ENCODE measurements at places on chromosomes 5 and 9.

GRCh38 chr5:150846654-150847333, 473 bp downstream of the IRGM start:
- DNase-seq: no peak

- no peak for DNase-seq
These were observed 32.2 kb upstream of the PAM start for GRCh38 chr5:102722931-102723330.

DNA sequence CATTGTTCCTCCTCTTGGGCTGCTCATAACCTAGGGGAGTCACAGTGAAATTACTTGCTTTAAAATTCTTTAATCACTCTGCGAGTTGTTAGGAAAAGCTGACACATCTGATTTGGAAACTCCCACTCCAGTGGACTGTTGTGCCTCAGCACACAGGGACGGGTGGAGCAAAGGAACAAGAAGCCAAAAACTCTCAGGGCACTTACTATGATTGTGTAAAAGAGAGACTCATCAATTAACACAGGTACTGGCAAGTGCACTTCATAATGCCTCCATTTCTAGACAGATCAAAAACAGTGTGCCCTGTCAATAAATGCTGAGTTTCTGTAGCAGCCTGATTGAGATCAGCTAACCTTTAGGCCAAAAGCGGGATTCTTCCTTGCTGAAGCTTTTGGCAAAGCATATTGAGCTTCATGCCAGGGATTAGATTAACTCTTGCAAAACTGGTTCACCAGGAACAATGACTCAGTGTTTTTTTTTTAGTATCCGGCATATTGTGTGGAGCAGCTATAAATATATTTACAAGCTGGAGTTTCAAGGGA, 55.9 kb downstream of the TMC1 start:
- DNase-seq: no peak

- peak; percentile 23 for DNase-seq
These were observed 207.0 kb downstream of the AOPEP start for GRCh38 chr9:94933511-94933828.

DNA sequence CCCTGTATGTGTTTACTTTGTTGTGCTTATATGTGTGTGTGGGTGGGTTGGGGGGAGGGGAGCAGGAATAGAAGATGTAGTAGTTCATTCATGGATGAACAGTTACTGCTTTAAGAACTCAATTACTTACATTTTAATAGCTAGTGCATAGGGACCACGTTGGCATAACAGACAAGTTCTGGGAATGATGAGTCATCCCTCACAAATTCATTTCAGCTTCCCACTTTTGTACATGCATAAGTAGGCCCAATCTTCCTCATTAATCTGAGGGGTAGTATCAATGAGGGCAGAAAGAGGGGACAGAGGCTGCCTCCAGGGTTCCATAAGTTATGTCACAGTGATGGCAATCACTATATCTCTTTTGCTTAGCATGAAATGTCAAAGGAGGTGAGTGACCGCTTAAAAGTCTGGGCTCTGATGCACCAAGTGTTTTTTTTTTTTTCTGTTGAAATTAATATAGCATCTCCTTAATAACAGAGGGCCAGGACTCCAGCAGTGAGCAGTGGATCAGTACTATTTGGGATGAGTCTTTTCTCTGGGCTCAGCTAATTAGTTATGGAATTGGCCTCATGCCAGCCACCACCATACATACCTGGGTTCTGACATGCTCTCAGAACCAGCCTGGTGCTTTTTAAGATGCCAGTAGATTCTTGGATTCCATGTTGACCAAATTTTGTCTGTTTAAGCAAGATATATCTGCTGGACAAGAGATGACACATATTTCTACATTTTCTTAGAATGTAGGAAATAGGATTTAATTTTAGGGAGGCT, 37.1 kb downstream of the PRDM6 start:
- DNase-seq: no peak

GRCh38 chr9:32128546-32128945, 255.9 kb upstream of the ACO1 start:
- no peak for DNase-seq

GRCh38 chr9:5043381-5043780, 58.3 kb downstream of the JAK2 start:
- DNase-seq: no peak

GRCh38 chr9:89548071-89548638, 50.2 kb upstream of the SEMA4D start:
- DNase-seq: no peak

DNA sequence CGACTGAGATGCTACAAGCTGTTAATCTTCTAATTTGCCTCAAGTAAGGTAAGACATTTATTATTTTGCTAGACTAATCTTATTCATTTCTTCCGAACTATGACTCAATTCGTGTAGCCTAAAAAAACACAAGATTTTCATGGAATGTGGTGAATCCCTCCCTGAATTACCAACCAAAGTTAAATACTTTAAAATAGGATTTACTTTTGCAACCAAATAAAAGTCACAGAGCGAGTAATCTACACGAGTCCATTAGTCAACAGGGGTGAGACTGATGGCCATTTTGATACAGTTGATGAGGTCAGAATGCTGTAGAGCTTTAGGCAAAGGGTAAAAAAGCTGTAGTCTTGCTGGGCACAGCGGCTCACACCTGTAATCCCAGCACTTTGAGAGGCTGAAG, 13.1 kb upstream of the BNC2 start:
- no peak for DNase-seq

DNA sequence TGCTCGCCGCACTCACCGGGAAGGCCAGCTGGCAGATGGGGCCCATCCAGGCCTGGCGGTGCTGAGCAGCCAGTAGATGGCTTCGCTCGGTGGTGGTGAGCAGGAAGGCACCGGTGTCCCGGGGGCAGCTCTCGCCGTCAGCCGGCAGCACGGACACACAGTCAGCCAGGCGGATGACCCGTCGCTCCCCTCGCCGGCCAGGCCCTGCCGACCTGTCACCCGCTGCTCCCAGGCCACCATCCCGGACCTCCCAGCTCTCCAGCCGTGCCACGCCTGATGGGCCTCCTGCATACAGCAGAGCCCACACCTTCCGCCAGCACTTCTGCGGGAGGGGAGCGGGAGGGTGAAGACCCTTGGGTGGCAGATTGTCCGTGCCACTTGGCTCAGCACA, 1.4 kb downstream of the DOK3 start:
- no peak for DNase-seq

DNA sequence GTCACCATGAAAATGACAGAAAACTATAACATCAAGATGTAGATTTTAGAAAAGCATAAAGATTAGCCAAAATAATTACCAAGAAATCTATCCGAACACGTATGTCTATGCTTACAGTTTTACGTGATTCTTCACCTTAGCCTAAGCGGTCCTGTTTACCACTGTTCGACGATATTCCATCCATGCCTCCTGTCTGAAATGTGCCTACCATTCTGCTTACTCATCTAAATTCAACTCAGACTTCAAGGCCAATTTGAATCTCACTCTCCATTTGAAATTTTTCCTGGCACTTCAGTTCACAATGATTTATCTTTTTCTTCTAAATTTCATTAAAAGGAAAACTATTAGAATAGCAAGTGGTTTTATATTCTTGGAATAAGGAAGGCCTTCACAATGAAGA, 15.4 kb downstream of the ZDHHC21 start:
- no peak for DNase-seq

DNA sequence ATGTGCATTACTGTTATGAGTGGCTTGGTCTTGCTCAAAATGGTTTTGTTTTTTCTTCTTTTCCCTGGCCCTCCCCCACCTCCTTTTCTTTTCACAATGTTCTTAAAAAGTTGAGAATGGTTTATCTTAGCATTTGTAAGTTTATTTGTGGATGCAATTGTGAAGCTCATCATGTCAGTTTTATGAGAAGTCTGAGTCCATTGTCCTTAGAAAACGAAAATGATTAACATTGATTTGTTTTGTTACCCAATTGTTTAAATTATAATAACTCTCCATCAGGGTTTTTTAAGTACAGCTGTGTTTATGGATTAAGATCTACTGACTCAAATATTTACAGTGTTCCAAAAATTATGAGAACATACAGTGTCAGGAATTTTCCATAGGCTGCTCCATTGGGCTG, 511.3 kb upstream of the PAPPA start:
- no peak for DNase-seq

DNA sequence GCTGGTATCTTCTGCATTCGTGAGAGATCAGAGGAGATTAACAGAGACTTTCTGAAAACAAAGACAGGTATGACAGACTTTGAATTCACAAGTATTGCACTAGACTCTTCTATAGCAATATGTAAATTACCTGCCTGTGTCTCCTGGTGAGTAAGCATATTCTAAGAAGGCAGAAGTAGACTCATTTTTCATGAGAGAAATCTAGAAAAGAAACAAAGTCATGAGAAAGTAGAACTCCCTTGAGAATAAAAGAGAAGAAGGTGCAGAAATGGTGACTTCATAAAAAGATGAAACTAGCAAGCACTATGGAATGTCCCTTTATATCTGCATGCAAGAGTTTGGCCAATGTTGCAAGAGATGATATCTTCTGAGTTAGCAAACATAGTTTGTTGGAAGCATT, 419.8 kb downstream of the DMRT2 start:
- DNase-seq: no peak

GRCh38 chr9:74554751-74555419, 57.8 kb downstream of the RORB start:
- no peak for DNase-seq

DNA sequence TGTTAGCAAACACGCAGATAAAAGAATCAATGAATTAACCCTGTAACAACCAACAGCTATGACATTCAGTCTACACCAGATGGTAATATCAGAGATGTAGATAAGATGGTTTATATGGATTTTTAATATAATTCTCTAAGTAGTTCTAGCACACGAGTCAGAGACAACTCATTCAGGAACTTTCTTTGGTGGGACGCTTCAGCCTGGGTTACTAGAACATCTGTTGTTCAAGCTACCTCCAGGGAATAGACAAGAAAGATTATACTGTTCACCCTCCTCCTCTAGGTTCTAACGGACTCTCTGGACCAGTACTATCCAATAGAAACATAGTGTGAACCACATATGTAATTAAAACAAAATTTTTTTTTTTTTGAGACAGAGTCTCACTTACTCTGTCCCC, 73.8 kb downstream of the RAPGEF1 start:
- no peak for DNase-seq

DNA sequence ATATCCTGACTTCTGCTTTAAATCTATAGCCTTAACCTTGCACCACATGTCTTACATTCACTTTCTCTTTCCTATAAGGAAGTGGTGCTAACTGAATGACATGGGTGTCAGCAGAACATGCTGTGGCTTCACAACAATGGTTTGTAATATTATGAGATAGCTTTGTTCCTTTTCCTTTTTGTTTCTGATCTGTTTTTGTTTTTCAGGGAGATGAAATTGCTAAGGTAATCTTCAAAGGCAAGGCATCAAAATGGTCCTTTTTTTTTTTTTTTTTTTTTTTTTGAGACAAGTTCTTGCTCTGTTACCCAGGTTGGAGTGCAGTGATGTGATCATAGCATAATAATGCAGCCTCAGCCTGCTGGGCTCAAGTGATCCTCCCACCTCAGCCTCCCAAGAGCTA, 53.6 kb upstream of the RANBP6 start:
- DNase-seq: no peak

- no peak for DNase-seq
These were observed 17.8 kb upstream of the TRAF1 start for GRCh38 chr9:120944434-120944843.

DNA sequence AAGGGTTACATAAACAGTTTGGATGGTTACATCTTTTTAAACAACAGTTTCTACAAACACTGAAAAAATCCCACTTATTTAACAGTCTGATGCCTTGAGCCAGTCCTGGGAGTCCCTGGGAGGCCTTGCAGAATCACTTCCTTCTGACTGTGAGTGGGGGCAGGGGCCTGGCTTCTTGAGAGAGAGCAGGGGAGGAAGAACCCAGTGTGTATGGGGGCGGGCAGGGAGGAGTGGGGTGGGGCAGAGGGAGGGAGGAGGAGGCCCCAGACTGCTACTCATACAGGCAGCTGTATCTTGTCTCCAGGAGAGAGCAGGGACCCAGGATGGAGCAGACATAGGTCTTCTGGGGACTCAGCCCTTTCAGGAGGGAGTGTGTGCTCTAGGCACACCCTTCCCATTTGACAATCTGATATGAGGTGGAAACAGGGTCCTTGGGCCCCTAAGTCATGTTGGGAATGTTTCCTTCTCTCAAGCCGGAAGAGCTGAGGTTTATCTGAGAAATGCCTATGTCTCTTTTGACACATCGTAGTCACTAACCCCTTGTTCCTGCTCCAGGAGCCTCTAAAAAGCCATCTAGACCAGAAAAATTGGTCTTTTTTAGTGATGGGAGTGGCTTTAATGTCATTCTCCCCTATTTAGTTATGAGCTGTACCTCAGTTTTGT, 52.8 kb downstream of the IRF1 start:
- peak; percentile 95 for DNase-seq

GRCh38 chr5:62589504-62589903, 10.9 kb downstream of the LRRC70 start:
- DNase-seq: no peak

DNA sequence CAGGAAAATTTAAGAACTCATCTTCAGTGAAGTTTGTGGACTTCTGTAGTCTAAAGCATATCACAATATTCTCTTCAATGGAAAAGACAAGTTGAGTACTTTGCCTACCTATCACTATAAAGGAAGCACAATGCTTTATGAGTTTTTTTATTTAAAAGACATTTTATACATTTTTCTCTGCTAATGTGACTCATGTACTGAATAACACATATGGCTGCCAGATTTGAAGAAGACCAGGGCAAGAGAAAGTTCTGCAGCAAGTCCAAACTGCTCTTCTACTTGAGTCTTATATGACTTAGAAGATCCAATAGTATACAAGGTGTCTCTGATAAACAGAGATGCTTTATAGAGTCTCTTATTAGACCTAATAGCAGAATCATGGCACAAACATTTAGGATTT, 978.4 kb downstream of the TLE4 start:
- DNase-seq: no peak

GRCh38 chr5:1545805-1546355, 22.1 kb upstream of the LPCAT1 start:
- DNase-seq: no peak

GRCh38 chr5:156375895-156376495, 49.0 kb downstream of the SGCD start:
- no peak for DNase-seq

Data from SJSA1 (cell line).